ENCODE measurements at places on chromosomes 2 and 18.

DNA sequence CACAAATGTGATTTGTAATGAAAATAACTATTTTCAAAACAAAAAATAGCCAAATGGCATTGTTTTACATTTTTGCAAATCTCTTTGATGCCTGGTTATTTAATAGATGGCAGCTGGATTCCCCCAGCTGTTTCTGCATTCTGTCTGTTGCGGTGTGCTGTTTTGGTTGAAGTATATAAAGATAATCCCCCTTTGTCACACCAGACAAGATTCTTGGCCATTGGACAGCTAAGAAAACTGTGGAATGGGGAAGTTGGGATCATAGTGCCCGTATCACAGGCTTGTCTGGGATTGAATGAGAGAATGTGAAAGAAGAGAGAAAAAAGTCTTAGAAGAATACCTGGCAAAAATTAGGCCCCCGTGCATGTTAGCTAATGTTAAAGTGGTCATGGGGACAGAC, 19.5 kb upstream of the LYPD6B start:
- DNase-seq = no peak

DNA sequence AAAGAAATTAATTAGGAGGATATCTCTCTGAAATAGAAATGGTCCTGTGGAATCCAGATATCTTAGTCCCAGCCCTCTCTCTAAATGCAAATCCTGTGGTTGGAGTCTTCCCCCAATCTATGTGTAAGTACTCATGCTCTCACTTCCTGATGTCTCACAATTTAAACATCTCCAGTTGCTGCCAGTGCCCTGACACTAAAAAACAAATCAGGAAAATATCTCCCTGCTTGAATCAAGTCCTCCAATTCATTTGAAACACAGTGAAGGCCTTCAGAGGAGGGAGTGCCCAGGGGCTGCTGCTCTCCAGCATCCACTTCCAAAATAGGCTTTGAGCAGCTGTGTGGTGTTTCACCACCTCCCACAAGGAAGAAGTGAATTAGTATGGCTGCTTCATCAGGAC, 413.8 kb downstream of the RAD51AP2 start:
- peak; percentile 11 for DNase-seq

- DNase-seq = no peak
These were observed 17.7 kb upstream of the SEMA4C start for GRCh38 chr2:96887493-96888012.

GRCh38 chr18:9991011-9992000, 77.5 kb downstream of the VAPA start:
- DNase-seq = no peak

DNA sequence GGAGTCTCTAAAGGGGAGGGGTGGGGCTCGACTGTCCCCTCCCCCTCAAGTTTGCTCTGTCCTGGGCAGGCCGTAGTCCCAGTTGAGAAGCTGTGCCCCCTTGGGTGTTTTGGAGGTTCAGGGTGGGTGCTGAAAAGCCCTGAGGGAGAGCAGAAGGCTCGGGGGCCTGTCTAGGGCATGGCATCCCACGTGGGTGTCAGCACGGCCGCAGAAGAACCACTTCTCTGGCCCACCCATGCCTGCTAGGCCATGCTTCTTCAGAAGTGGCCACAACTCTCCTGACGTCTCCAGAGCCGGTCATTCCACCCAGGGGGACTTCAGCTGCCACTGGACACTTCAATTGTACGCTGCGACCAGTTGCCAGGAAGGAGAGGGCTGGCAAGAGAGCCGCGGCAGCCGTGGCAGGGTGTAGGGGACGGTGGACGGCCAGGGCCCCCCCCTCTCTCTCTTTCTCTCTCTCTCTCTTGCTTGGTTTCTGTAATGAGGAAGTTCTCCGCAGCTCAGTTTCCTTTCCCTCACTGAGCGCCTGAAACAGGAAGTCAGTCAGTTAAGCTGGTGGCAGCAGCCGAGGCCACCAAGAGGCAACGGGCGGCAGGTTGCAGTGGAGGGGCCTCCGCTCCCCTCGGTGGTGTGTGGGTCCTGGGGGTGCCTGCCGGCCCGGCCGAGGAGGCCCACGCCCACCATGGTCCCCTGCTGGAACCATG, at the start of gene INPP5D:
Gene INPP5D (plus strand): TSS at position 546 of the 704 bp plus-strand sequence. CDS start 137 bp downstream, at position 683.
- no peak for DNase-seq

DNA sequence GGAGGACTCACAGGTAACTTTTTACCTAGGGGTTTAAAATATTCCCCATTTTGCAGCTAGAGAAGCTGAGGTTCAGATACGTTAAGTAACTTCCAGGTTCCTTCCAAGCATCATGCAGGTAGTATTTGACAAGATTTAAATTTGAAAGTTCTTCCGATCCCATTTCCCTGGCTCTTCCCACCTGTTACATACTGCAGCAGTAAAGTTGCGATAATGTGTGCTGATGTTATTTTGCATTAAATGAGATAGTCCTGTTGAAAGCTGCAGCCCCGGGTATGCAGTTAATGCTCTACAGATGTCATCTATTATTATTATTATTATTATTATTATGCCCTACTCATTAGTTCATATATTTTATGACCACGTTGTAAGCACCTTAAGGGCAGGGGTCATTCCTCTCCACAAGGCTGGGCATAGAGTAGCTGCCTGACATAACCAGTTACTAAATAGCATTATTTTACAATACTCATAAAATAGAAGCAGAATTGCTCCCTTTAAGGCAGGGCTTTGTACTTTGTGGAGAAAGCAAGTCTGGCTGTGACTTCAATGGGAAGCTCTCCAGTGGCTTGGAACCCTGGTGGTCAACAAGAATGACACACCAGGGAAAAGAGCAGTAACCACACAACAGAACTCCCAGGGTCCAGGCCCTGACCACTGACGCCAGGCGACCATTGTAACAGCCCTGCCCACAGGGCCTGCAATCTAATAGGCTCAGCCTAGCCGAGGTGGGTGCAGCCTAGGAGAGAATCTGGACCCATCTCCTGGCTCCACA, 112.0 kb upstream of the STPG4 start:
- no peak for DNase-seq

- no peak for DNase-seq
These were observed 215.4 kb upstream of the ITGA4 start for GRCh38 chr2:181241797-181242196.

DNA sequence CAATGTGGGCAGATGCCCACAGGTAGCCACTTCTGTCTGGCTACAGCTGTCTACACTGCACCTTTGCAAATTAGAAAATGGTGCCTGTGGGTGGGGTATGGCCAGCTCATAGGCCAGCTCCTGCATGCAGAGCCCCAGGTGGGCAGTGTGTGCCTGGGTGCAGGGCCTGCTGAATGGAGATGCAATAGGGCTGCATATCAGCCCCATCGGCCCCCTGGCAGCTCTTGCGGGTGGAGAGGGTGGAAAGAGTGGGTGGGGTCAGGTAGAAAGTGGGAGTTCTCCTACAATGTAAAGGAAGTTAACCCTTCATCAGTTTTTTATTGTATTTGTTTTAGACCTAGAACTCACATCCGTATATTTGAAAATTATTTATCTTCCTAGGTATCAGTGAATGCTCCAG, 37.1 kb downstream of the FBLN7 start:
- no peak for DNase-seq

DNA sequence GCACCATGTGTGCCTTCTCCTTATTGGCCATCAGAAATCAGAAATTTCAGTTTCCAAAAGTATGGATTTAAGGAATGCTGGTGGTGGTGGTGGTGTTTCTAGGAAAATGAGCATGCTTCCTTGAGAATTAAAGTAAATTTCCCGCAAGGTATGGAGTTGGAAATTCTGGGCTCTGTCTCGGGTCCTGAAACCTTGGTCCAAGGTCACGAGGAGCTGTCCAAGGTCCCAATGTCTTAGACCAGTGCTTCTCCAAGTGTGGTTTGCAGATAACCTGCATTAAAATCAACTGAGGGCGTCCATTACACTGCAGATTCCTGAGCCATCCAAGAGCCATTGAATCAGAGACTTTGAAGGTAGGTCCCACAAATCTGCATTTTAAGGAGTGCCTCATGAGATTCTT, 210.9 kb upstream of the PKDCC start:
- DNase-seq = peak; percentile 31

GRCh38 chr2:136246086-136246669, 128.2 kb upstream of the CXCR4 start:
- no peak for DNase-seq

GRCh38 chr2:120203251-120204021, 19.8 kb downstream of the TMEM185B start:
- DNase-seq = no peak

DNA sequence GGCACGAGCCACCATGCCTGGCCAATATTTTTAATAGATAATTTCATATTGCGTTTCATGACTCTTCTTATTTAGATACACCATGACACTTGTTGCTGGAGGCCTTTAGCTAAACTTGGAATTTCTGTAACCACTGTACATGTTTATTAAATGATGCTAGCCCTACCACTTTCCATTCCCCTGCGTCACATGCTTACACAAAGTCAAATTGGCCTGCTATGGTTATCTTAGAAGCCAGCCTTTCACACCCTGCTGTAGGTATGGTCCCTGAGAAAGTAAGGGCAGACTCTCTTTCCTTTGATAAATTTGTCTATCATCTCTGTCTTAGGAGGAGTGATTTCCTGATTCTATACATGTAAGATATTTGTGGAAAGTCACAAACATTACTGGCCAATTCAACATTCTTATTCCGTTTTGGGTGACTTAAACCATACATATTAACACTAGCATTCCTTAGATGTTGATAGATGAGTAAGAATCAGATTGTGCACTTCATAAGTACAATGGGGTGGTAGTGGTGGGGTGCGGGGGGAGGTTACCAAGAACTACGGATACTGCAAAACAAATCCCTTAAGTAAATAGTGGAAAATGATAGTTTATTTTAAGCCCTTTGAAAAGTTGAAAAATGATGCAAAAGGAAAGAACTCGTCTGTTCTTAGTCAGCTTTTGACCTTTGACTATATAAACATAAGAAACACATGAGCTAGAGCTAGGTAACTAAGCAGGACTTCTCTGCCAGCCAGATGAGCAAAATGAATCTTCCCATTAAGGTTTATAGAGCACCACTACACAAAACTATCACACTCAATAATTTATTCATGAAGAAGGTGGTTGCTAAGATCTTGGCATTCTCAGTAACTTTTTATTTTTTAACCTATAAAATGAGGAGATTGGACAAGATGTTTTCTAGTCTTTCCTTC, 7.9 kb upstream of the NDUFV2 start:
- peak; percentile 84 for DNase-seq
